Urinary bladder (tissue), 4 donors: ENCODE measurements at places on chromosomes 7 and 10. TPM values are rescaled to one million over a fixed set of nuclear protein-coding genes. Genes with fewer than 3 reads are reported as not detected.

DNA sequence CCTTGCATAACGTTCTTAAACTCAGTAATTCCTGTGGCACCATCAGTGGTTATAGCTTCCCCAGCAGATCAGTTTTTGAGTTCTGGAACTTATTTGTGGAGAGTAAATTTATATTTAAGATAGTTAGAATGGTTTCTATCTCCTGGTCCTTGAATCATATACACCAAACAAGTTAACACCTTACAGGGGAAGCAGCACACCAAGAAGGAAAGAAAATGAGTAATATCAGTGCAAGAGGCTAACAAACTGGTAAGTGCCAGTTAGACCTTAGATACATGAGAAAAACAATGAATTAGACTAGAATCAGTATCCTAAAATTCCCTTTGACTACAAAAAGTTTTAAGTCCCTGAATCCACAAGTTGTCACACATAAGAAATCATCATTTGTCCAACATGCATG lies 54.2 kb downstream of the ABI1 start:
- DNase-seq = no peak

DNA sequence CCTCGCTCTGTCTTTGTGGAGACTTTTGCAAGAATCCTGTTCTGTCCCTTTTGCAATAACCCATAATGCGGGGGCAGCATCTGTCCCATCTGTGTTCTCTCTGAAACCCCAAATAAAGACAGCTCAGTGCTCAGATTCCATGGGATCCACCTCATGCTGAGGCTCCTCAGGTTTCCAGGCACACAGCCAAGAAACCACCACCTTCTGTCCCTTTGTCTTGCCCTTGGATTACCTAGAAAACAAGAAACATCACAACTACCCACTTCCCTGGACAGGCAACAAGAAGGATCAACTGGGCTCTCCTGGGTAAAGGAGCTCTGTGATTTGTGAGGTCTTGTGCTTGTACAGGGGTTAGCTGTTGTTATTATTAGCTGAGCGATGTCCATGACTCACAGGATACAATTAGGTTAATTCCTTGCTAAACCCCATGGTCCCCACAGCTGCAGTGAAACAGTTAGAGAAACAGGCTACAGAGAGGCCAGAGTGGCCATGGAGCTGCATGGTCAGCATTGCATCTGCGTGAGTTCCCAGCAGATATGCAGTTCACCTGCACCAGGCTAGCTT lies 50.2 kb downstream of the CXCL12 start:
- DNase-seq = no peak

DNA sequence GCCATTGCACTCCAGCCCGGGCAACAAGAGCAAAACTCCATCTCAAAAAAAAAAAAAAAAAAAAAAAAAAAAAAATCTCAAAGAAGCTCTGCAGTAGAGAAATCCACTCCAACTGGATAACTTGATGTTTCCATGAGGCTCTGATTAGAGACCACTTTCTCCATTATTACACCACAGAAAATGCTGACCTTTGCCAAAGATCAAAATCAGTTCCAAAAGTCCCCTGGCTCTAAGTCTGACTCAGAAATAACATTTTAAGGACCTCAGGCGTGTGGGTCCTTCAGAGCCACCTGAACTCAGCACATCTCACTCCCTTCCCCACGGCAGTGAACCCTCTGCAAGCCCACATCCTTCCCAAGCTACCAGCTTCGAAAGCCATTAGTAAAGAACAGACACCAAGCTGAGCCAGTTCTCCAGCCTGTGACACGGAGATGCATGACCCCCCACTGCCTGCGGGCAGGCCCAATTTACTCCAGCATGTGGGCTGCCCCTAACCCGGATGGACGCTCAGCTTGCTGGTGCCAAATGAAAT lies 13.8 kb upstream of the TMEM120A start:
- no peak for DNase-seq

FAM180A gene
- polyA plus RNA-seq = 2.9 TPM

- DNase-seq = no peak
Observed at GRCh38 chr10:5603848-5604170, 62.6 kb downstream of the ASB13 start.

FZD1 gene
- polyA plus RNA-seq = 18.7 TPM

- no peak for DNase-seq
Observed at GRCh38 chr7:144001543-144001942, 1.4 kb downstream of the OR6B1 start.

TET1 gene
- 0.53 TPM for polyA plus RNA-seq

- DNase-seq = no peak
Observed at GRCh38 chr7:28093623-28094232, 86.9 kb downstream of the JAZF1 start.

DNA sequence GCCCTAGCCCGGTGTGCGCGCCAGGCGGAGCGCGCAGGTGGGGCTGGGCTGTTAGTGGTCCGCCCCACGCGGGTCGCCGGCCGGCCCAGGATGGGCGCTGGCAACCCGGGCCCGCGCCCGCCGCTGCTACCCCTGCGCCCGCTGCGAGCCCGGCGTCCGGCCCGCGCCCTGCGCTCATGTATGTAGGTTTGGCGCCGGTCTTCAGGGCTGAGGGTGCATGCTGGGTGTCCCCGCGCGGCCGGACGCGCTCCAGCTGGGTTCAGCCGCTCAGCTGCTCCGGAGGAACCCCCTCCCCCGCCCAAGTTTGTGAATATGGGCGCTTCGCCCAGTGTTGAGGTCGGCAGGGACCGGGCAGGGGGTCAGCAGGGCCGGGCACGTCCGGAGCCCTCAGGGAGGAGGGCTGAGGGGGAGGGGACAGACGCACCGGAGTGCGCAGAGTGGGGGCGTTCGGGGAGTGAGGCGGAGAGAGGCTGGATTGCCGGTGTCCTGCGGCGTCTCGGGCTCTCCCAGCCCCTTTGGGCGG lies 559 bp downstream of the VWC2 start:
- DNase-seq = no peak

DNA sequence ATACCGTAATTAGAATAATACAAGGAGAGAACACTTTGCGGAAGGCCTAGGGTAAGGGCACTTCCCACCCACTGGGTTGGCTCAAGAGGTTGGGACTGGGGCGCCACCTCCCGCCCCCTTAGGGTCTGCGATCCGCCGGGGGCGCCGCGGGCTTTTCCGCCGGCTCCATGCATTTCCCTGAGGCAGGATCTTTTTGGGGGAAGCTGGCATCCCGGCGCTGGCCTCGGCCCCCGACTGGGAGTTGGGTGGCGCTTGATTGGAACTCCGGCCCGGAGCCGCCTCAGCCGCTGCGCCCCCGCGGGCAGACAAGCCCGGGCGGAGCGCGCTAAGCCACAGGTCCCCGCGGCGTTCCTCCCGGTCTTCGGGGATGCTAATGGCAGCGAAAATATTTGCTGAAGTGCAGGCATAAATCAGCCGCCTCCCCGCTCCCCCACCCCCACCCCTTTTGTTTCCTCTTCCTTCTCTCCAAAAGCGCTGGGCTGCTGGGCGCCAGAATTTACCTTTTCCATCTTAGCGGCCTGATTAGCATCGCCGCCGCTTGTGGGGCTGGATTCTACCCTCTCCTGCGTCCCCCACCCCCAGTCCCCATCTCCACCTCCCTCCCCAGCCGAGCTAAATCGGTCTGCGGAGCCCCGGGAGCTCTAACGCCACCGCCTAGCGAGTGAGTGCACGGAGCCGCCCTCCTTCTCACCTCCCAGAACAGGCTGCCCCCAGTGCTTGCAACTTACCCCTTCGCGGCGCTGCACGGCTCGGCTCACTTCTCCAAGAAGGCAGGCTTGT lies 5.1 kb downstream of the UNC5B start:
- DNase-seq = no peak

DNA sequence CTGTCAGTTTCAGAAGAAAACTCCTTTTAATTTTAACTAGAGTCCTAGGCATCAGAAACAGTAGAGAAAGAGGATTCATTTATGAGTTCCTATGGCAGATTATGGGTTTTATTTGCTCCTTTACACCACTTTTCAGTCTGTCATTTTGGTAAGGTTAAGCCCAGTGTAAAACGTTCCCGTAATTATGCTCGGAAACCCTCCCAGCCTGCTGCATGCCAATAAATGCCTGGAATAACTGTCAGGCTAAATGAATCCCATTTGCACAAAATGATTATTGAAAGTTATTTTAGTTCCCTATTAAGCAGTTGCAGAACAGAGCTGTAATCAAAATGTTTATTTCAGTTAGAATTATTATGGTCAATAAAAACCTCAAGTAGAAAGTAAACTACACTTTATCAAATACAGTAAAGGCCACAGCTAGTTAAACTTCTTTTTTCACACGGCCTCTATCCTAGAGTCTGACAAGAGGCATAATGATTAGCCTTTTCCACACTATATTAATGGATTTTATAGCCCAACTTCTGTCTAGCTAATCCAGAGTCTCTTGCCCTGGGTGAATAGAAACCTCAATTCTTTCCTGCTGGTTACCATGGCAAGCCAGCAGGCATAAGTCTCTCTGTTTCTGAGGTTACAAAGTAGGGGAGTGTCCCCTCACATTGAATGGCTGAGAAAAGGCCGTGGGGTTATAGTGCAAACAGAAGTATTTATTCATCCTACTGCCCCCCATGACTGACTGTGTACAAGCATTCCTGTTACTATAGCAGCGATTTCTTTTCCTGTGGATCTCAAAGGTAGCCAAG lies 80.8 kb upstream of the NPVF start:
- no peak for DNase-seq

DNA sequence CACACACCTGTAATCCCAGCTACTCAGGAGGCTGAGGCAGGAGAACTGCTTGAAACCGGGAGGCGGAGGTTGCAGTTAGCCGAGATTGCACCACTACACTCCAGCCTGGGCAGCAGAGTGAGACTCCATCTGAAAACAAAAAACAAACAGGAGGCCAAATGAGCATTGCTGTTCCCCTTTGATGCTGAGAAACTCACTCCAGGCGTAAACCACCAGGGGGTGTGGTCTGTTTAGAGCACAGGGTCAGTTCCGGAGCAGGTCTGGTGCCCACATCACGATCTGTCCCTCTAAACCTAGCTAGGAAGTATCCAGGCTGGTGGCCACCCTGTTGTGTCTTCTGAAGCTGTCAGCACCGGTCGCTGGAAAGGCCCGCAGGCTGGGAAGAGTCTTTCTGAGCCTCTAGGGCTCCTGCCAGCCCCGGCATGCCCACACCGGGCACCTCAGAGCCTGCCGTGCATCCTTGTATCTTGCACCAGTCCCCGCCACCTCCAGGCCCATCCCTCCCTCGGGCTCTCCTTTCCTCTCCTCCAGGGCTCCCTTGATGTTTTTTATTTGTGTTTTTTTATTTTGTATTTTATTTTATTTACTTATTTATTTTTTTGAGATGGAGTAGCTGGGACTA lies 66.3 kb upstream of the SH2B2 start:
- no peak for DNase-seq

UCN3 gene
- not detected for polyA plus RNA-seq

GRCh38 chr10:78248651-78249464 lies 215.2 kb downstream of the RPS24 start:
- DNase-seq = no peak

GRCh38 chr7:17719998-17720397 lies 220.3 kb downstream of the SNX13 start:
- no peak for DNase-seq

DNA sequence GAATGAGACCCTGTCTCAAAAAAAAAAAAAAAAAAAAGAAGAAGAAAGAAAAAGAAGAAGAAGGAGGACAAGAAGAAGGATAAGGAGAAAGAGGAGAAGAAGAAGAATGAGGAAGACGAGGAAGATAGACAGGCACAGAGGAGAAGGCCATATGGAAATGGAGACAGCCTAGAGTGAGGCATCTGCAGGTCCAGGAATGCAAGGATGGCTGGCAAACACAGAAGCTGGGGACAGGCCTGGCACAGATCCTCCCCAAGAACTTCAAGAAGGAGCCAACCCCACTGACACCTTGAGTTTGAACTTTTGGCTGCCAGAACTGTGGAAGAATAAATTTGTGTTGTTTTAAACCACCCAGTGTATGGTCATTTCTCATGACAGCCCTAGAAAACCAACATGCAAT lies 38.9 kb downstream of the SPOCK2 start:
- DNase-seq = no peak

GRCh38 chr7:81705206-81705605 lies 64.6 kb downstream of the HGF start:
- no peak for DNase-seq

SEPTIN7 gene
- 259 TPM for polyA plus RNA-seq

SEMA3E gene
- polyA plus RNA-seq = 12.6 TPM

- no peak for DNase-seq
Observed at GRCh38 chr10:113746217-113746957, 5.1 kb upstream of the PLEKHS1 start.

- no peak for DNase-seq
Observed at GRCh38 chr10:30155401-30155800, 96.0 kb upstream of the JCAD start.

DNA sequence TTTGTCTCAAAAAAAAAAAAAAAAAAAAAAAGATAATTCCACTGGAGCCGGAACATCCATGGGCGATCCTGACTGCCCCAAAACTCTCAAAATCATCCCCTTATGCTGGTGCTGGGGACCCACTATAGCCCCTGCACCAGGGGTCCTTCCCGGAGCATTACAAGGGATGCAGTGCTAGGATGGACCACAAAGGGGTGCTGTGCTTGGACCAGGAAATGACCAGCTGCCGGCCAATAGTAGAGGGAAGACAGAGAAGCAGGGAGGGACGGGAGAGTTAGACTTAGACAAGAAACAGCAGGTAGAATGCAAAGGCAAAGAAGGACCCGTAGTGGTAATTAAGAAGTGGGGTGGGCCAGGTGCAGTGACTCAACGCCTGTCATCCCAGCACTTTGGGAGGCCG lies 40.5 kb downstream of the RCC1L start:
- no peak for DNase-seq

- no peak for DNase-seq
Observed at GRCh38 chr7:135290594-135290993, 57.0 kb downstream of the STRA8 start.

GRCh38 chr10:133101416-133101810 lies 13.7 kb downstream of the ADGRA1 start:
- no peak for DNase-seq

DNA sequence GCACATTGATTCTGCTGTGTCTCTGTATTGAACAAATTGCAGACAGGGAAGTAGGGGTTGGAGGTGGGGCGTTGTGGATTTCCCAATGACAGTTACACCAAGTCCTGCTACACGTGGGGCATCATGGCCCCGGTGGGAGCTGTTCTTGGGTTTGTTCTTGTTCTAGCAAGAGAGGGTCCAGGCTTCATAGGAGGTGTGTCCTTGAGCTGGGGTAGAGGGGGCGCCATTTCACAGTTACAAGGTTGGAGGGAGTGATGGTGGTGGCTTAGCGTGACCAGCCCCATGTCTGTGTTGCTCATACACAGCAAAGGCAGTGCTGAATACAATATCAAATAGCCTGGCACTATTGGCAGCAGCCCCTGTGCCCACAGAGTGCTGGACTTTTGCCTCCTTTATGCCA lies 15.7 kb downstream of the SH2D4B start:
- DNase-seq = no peak

- no peak for DNase-seq
Observed at GRCh38 chr7:144720710-144721109, 115.1 kb downstream of the TPK1 start.

NOS3 gene
- 15.8 TPM for polyA plus RNA-seq

ARPC1B gene
- polyA plus RNA-seq = 184 TPM
